ENCODE measurements at places on chromosomes 5 and 9. TPM values are rescaled to one million over a fixed set of nuclear protein-coding genes. Genes with fewer than 3 reads are reported as not detected.

DNA sequence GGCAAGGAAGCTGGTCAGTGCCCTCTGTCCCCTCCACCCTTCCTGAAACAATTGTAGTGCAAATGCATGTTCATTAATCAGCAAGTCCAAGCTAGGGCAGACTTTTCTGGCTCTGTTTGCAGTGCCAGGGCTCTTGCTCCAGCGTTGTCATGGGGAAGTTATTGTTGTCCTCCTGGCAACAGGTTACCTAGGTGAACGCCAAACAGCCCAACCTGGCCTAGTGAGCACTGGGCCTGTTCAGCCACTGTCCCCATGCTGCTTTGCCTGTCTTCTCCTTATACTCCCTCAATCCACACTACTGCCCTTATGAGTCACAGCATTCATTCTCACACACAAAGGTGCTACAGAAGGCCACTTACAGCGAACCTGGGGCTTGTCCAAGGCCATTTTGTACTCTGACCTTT is 34.5 kb upstream of the GLIS3 start:
- DNase-seq = peak; percentile 8

- DNase-seq = no peak
Measured at GRCh38 chr5:38284384-38284783, 26.0 kb downstream of the EGFLAM start.

- no peak for DNase-seq
Measured at GRCh38 chr5:36655161-36655560, 48.8 kb downstream of the SLC1A3 start.

- peak; percentile 65 for DNase-seq
Measured at GRCh38 chr5:86968301-86968753, 299.4 kb upstream of the RASA1 start.

DNA sequence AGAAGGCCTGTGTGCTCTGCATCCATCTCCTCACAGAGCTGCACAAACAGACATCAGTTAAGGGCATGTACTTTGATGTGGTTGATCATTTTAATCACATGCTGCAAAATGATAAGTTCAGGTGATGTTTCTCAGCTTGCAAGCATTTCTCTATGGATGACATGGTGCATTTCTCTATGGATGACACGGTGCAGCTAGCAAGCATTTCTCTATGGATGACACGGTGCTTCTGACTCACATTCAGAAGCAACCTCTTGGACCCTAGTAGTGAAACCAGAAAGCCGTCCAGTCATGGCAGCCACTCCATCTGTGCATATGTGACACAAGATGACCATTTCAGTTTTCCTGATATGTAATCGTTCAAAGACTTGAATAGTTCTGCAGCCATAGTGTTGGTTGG is 24.1 kb upstream of the RNF20 start:
- peak; percentile 50 for DNase-seq

GRCh38 chr9:68819065-68819464 is 114.0 kb downstream of the PIP5K1B start:
- no peak for DNase-seq

- DNase-seq = peak; percentile 24
Measured at GRCh38 chr9:36592801-36593583, 20.3 kb downstream of the MELK start.

DNA sequence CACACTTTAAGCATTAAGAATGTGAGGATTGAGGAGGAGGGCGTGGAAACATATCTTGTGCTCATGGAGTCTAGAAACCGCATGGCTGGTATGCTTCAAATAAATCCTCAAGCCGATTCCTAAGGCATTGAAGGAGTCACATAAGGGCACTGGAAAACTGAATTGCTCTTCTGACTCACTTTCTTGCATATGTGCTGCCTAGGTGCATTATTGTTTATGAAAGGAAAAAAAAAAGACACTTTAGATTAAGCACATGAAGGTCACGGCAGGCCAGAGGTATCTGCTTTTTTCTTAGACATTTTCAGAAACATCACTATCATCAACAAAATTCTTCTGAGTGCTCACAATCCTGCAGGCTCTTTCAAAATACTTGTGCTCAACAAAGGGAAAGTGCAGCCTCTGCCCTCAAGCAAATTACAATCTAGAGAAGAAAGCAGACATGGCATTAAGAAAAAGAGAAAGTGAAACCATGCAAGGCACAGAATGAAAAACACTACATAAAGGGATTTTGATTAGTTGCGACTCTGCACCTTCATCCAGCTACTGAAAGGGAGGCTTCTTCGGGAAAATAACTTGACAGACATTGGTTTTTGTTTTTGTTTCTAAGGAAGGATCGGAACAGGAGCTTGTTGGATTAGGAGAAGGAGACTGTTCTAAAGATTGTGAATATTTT is 2117.6 kb downstream of the MAT2B start:
- DNase-seq = no peak

NTNG2 gene
- 0.54 TPM for total RNA-seq

Data from IMR-90 (cell line).